Activated CD4-positive, alpha-beta T cell treated with anti-CD3 and anti-CD28 coated beads for 4 hours (primary cell): ENCODE measurements at places on chromosomes 1 and 21.

GRCh38 chr1:65393347-65393746, 27.1 kb upstream of the LEPR start:
- DNase-seq, result no peak

- no peak for DNase-seq
Observed at GRCh38 chr1:97516588-97516987, 404.2 kb downstream of the DPYD start.

DNA sequence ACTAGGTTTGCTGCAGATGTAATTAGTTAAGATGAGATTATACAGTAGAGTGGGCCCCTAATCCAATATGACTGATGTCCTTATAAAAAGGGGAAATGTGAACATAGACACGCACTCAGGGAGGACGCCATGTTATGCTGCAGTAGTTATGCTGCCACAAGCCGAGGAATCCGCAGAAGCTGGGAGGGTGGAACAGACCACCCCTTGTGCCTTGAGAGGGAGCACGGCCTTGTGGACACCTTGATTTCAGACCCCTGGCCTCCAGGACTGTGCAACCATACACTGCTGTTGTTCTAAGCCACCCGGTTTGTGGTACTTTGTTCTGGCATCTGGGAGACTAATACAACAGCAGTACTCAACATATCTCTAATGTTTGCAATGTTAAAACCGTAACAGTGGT, 57.9 kb upstream of the HIVEP3 start:
- DNase-seq, result no peak

- DNase-seq, result no peak
Observed at GRCh38 chr1:53511933-53512806, 53.0 kb downstream of the DMRTB1 start.

- DNase-seq, result no peak
Observed at GRCh38 chr1:91737650-91738049, 148.3 kb downstream of the TGFBR3 start.
